Activated naive CD4-positive, alpha-beta T cell treated with anti-CD3 and anti-CD28 coated beads for 36 hours (primary cell): ENCODE measurements at places on chromosomes 11 and 22.

DNA sequence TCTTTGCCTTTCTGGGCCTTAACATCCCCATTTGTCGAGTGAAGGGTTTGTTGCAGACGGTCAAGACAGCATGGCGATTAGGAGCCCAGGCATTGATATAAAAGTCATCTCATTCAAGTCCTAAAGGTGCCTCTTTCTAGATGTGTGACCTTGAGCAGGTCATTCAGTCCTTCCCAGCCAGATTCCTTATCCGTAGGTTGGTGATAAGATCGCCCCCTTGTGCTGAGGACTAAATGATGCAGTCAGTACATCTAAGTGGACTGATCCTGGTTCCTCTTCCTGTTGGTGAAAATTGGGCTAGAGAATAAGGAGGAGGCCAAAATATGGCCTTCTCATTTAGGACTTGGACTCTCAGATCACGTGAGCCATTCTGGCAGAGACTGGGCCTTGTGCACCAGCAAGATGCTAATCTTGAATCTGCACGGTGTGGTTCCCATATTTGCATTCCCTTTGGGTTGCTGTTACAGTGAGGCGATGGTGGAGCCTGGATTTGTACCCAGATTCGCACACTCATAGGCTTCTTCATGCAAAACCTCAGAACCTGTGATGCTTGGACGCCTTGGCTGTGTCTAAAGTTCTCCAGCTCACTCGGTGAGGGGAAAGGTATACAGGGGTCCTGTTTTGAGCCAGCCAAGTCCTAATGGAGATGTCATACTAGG, 156.8 kb downstream of the MYO18B start:
- no peak for DNase-seq

GRCh38 chr11:62654297-62654696, 1.2 kb upstream of the INTS5 start:
- DNase-seq: no peak

- no peak for DNase-seq
Measured at GRCh38 chr11:66251809-66252208, 16.6 kb upstream of the RAB1B start.

GRCh38 chr11:115993590-115993989, 489.4 kb upstream of the CADM1 start:
- no peak for DNase-seq

- DNase-seq: no peak
Measured at GRCh38 chr11:25775603-25776002, 556.3 kb upstream of the ANO3 start.

DNA sequence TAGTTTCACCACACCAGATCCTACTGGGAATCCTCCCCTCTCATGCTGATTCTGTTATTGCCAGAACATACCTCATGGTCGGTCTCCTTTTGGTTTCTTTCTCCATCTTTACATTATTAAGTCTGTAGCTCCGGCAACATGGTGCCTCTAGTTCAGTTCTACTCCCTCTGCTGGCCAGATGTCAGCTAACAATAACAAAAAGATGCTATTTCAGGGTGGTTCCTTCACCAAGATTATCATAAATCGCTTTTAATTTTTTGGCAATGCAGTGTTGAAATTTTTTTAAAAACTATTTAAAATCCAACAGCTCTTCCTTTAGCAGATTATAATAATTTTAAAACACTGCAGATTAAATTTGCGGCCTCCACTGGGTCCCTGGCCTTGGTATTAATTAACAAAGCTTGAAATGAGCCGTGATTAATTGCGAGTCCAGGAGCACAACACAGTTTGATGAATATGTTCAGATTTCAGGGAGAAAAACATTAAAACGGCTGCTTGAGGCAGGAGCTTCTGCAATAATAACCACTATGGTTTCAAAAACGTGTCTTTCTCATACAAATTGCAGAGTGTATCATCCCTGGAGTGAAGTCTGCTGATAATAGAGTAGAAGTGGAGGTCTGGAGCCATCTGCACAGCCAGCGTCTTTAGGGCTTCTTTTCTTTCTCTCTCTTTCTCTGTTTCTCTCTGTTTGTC, 492.9 kb upstream of the KIRREL3 start:
- no peak for DNase-seq

DNA sequence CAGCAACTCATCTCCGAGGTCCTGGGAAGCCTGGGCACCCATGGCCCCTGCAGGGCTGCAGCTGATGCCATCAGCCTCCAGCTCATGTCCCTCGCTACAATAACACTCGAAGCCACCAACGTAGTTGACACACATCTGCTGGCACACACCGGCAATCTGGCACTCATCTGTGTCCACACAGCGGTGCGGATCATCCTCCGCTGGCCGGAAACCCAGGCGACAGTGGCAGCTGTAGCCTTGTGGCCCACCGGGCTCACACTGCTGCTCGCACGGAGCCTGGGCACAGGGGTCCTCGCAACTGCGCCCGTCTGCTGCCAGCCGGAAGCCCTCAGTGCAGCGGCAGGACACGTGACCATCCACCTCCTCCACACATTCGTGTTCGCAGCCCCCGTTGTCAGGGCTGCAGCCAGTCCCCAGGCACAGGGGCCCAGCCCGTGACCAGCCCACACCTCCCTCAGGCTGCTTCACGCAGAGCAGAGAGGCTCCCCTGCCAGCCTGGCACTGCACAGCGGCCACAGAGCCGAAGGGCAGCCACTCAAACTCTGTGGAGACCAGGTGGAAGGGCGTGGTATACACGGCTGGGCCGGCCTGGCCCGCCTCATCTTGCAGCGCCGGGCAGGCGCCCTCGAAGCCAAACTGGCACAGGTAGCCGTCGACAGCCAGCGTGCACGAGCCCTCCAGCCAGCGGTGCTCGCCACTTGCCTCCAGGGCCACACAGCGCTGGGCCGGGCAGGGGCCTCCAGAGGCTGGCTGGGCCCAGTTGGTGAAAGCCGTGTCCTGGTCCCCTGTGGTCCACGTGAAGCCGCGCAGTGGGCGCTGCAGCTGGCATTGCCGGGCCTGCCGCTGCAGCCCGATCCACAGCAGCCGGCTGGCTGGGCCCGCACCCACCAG, 678 bp downstream of the CD248 start:
- no peak for DNase-seq

- no peak for DNase-seq
Measured at GRCh38 chr11:35874751-35875450, 69.0 kb upstream of the LDLRAD3 start.

DNA sequence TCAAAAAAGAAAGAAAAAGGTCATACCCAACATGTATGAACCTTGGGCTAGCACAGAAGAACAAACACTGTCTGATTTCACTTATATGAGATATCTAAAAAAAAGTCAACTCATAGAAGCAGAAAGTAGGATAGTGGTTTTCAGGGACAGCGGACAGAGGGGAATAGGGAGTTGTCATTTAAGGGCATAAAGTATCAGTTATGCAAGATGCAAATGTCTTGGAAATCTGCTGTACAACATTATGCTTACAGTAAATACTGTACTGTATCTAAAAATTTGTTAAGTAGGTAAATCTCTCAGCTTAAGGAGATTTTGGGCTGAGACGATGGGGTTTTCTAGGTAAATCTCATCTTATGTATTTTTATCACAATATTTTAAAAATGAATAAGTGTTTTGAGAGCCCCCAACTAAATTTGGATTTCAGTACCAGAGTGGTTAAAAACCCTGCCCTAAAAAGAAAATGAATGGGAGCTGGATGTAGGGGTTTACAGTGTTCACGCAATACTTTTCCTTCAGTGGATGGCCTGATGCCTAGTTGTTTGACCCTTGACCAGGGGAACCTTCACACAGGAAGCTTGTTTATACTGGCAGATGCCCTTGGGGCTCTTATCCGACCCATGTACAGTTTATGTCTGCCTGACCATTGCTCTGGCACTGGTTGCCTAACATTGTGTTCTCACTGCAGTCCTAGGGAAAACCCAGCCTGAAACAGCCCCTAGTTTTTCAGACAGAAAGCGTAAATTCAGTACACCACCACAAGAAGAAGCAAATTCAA, 34.8 kb downstream of the SLC22A9 start:
- DNase-seq: no peak

GRCh38 chr11:10275714-10276113, 18.3 kb downstream of the SBF2 start:
- no peak for DNase-seq

GRCh38 chr11:72267956-72268617, 24.1 kb upstream of the PHOX2A start:
- DNase-seq: no peak

GRCh38 chr11:9745411-9746211, 81.7 kb downstream of the SWAP70 start:
- no peak for DNase-seq

GRCh38 chr11:1035577-1036283, 788 bp downstream of the MUC6 start:
- no peak for DNase-seq

- DNase-seq: no peak
Measured at GRCh38 chr11:1554981-1555712, 16.9 kb downstream of the DUSP8 start.

DNA sequence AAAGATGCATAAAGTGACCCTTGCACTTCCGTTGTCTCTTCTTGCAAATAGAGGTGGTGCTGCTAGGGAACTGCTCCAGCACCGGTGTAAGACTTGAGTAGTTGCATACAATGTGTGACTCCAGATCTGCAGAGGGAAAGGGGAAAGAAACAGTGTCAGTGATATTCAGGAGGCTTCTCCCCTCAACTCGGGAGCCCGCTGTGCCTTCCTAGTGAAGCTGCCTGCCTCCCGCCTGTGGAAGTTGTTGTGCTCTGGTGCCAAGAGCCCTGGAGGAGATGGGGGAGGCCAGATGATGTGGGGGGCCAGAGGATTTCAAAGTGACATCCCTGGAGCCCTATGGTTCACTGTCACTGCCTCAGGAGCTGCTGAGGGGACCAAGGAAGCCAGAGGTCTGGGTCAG, 30.4 kb downstream of the RELT start:
- DNase-seq: no peak

- no peak for DNase-seq
Measured at GRCh38 chr22:50459496-50460140, 15.2 kb downstream of the SBF1 start.

- no peak for DNase-seq
Measured at GRCh38 chr11:77446911-77447629, 26.8 kb downstream of the PAK1 start.

GRCh38 chr11:20388096-20389055, 860 bp downstream of the PRMT3 start:
- no peak for DNase-seq

DNA sequence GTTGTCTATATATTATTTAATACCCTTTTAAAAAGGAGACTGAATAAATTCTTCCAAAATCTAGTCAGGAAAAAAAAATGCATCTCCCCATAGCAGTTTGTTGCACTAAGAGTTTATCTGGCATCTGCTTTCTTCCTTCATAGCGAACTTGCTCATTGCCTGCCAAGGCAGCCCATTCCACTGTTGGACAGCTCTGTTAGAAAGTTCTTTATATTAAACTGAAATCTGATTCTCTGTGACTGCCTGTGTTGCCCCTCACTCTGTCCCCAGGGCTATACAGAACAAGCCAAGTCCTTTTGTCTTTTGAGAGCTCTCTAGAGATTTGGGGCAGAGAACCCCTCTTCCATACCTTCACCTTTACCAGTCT, 3.3 kb upstream of the CHRDL2 start:
- DNase-seq: no peak

DNA sequence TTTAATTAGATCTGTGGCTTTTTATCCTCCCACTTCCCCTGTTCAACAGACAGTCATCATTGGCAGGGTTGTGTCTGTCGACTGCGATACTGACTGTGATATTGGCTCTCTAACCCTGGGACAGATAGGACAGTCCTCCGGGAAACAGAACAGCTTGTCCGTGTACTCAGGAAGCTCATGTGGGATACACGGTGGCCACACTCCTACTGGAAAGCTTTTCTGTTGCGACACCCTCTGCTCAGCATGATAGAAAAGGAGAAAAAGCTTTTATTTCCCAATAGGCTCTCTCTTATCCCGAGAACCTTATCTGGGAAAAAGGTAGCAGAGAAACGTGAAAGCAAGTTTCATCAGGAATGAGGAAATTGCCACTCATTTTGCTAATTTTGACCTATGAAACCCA, 60.4 kb upstream of the HSPA8 start:
- DNase-seq: no peak

- DNase-seq: no peak
Measured at GRCh38 chr22:46362203-46362933, 26.9 kb downstream of the TRMU start.

GRCh38 chr22:19851291-19852176, 3.1 kb downstream of the GNB1L start:
- DNase-seq: no peak

- DNase-seq: no peak
Measured at GRCh38 chr11:134019500-134019899, 49.4 kb upstream of the JAM3 start.

DNA sequence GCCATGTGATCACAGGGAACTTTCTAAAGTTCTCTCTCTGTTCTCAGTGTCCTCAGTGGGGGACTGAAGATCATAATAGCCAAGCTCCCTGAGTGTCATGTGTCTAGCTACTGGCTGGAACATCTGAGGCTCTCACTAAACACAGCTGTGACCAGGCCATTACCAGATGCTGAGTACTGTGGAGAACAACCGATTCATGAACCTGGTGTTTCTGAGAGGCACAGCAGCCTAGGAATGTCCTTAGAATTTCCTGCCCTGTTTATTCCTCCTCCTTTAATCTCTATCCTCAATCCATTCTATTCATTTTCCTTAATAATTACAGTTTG, 93.0 kb downstream of the ME3 start:
- DNase-seq: no peak

DNA sequence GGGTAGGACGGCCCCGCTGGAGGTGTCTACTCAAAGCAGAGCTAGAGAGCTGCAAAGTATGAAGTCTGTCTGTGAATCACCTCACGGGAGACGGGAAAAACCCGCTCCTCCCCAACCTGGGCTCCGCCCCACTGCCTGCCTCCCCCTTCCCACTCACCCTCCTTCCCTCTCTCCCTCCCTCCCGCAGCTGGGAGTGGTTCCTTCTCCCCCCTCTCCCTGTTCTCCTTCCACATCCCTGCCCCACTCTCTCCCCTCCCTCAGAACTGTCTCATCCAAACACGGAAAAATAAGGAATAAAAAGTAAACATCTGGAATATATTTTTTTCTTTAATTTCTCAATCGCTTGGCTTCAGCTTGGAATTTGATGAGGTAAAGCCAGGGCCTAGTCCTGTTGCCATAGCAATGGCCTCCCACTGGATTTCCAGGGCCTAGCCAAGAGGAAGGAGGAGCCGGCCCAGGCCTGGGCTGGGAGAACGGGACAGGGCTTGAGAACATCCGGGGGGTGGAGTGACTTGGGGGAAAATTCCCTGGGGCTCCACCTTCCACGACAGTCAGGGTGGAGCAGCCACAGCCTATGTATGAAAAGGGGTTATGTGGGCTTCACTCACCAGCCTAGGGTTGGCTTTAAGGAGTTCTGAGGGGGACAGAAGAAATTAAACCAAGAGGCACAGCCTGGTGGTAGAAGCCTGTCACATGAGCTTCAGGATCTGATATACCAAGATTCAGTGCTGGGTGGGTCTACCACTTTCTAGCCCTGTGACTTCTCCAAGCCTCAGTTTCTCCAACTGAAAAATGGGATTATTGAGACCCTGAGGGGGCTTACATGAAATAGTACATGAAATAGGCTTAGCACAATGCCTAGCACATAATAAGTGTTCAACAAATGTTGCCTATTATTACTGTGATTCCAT, 2.2 kb downstream of the TNKS1BP1 start:
- DNase-seq: peak; percentile 50
